ENCODE measurements at places on chromosomes 13 and 19.

DNA sequence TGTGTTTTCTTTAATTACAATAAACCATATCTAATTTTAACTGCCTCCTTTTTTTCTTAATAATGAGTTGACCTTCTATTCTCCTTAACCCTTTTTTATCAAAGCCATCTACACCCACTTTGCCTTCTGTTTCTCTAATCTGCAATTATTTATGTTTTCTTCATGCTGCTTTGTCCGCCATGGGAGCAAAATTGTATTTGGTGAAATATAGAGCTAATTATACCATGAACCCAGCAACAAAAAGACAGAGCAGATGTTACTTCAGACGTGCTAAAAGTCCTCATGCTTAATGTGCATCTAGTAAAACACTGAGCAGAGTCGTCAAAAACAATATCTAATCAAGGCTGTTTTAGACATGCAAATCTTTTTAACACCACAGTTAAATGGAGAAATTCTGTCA, 264.7 kb downstream of the DACH1 start:
- DNase-seq: no peak

DNA sequence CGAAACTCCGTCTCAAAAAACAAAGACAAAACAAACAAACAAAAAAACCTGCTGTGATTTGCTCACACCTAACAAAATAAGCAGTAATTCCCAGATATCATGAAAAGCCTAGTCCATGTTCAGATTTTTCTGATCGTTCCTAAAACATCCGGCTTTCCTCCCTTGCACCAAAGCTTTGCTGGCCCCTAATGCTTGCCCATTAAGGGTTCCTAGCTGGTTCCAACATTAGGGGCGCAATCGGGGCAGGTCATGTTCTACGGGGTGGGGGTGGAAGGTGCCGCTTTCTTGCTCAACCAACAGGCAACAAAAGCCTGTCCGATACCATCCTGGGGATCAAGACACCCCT, 25.5 kb upstream of the FXYD3 start:
- no peak for DNase-seq

DNA sequence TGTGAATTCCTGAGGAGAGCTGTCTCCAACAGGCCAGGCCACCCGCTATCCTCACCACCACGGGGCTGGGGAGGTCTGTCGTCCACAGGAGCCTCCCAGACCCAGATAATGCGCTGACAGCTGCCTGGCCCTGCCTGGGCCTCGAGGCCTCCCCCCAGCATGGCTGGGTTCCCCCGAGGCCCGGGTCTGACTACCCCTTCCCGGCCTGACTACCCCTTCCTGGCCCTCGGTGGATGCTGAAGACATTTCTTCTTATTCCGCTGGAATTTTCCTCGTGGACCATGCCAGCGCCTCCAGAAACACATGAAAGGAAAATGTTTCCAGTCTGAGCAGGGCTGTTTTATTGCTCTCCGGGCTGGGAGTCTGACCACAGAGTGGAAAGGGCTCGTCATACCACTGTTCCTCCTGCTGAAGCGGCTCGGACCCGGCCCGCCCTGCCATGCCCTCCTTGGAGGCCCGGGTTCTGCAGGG, 16.8 kb upstream of the COMP start:
- DNase-seq: no peak

- DNase-seq: no peak
Observed at GRCh38 chr13:24851546-24851945, 87.6 kb downstream of the RNF17 start.

- no peak for DNase-seq
Observed at GRCh38 chr13:41682766-41683165, 225.4 kb downstream of the RGCC start.

- DNase-seq: no peak
Observed at GRCh38 chr19:39240421-39240820, 4.4 kb downstream of the IFNL3 start.

DNA sequence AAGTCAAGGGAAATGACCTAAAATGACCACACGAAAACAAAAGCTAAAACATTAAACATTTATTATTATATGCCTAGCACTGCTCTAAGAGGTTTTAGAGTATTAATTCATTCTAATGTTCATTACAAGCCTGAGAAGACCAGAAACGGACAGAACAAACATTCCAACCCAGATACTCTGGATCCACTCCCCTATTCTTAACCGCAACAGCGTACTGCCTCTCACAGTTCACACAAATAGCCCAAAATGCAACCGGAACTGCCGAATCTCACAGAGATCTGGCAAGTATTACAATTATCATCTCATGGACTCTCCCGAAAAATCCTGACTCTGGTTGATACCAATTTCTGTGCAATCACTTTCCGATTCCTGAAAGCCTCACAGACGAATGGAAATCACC, 1.4 kb downstream of the ZNF780B start:
- no peak for DNase-seq

- peak; percentile 43 for DNase-seq
Observed at GRCh38 chr13:80979035-80979641, 638.2 kb upstream of the SPRY2 start.

- DNase-seq: no peak
Observed at GRCh38 chr13:28468023-28468915, 26.7 kb downstream of the FLT1 start.

DNA sequence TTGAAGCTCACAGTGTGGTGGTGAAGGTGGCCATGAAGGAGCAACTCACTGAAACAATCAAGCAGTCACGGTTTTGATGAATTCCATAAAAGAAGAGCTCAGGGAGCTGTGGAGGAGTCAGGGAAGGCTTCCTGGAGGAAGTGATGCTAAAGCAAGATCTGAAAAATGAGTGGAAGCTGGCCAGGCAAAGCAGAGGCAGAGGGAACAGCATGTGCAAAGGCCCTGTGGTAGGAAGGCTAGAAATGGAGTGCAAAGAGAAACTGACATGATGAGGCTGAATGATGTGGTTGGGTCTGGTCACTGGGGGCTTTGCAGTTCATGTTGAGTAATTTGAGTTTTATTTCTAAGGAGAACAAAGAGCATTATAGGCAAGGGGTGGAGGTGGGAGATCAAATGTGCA, 6.9 kb downstream of the ADGRE1 start:
- DNase-seq: no peak

GRCh38 chr13:107865643-107866031, 349.7 kb downstream of the LIG4 start:
- DNase-seq: no peak

- DNase-seq: no peak
Observed at GRCh38 chr19:56159622-56160271, 16.1 kb upstream of the GALP start.
